Lower leg skin (tissue), 4 donors: ENCODE measurements at places on chromosomes 13 and 19.
A peak's percentile ranks its signal among the peaks of the same experiment; 100 is the strongest.

GRCh38 chr19:29381353-29382203 is 144.2 kb upstream of the VSTM2B start:
- DNase-seq: peak; percentile 60

DNA sequence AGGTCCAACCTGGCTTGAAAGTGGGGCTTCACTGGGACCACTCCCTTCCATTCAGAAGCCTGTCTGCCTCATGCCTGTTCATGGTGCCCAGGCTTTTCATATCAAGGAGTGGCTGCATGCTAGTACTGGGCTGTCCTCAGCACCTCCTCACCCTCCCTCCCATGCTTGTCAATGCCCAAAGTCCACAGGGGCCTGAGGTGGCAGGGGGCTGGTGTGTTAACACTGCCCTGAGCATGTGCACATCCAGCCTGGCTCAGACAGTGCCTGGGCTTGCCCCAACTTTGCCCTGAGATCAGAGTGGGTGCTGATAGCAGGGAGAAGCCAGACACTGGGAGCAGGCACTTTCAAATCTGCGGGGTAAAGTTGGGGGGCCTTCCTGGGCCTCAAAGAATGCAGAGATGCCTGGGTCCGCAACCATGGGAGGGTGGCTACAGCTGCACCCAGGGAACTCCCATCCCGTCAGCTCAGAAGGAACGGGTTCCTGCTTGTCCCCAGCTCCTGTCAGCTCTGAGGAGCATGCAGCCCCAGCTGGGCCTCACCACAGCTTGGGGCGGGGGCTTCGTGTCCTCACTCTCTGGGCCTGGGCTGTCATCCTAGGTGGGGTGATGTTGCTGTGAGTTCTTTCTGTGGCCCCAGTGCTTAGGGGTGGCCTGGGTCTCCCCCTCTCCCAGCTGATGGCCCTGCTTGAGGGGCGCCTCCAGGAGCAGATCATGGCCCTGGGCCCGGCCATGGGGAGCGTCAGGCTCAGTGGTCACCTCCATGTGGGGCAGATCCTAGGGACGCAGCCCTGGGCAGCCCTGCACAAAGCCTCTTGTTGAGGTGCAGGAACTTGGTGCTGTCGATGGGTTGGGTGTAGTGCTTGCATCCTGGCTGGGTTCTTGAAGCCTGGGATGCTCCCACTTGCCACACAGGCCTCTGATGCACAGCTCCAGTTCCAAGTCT is 830.6 kb upstream of the SLITRK5 start:
- DNase-seq: no peak

DNA sequence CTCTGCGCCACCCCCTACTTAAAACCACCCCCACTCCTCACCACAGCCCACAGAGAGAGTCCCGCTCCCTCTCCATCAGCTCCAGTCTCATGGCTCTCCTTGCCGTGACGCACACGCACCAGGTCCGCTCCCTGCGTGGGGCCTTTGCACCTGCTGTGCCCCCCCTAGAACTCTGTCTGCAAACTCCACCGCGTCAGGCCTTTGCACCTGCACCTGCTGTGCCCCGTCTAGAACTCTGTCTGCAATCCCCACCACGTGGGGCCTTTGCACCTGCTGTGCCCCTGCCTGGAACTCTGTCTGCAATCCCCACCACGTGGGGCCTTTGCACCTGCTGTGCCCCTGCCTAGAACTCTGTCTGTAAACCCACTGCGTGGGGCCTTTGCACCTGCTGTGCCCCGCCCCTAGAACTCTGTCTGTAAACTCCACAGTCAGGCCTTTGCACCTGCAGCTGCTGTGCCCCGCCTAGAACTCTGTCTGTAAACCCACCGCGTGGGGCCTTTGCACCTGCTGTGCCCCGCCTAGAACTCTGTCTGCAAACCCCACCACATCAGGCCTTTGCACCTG is 4.2 kb downstream of the SHC2 start:
- DNase-seq: no peak

GRCh38 chr19:42132030-42132628 is at the start of gene POU2F2:
POU2F2 (minus strand) TSS chr19:42132446; CDS start chr19:42132411, 35 bp downstream.
- peak; percentile 87 for DNase-seq

GRCh38 chr13:29758531-29759114 is 91.8 kb downstream of the UBL3 start:
- DNase-seq: no peak

- no peak for DNase-seq
These were observed 10.9 kb downstream of the GNA15 start for GRCh38 chr19:3146677-3147100.

- DNase-seq: no peak
These were observed 91.8 kb upstream of the TSC22D1 start for GRCh38 chr13:44667943-44668342.

DNA sequence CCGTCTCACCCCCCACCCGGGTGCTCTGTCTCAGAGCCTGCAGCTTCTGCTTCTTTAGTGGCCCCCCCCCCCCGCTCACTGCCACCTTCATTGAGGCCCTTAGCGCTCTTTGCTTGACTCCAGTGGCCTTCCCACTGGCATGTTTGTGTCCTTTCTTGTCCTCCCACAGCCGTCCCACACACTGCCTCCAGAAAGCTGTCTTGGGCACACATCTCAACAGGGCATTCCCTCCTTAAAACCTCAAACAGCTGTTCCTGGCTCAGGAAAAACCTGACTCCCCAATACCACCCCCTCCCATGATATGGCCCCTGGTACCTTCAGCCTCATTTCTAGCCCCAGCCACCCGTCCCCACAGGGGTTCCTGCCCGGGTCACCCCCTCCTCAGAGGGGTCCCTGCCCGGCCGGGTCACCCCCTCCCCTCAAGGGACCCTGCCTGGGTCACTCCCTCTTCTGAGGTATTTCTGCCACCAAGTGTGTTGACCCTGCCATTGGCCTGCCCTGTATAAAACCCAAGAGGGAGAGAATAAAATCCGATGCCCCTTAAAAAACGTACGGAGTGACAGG is 8.9 kb downstream of the B3GLCT start:
- no peak for DNase-seq

GRCh38 chr19:5150902-5151741 is 182.2 kb downstream of the KDM4B start:
- DNase-seq: no peak

DNA sequence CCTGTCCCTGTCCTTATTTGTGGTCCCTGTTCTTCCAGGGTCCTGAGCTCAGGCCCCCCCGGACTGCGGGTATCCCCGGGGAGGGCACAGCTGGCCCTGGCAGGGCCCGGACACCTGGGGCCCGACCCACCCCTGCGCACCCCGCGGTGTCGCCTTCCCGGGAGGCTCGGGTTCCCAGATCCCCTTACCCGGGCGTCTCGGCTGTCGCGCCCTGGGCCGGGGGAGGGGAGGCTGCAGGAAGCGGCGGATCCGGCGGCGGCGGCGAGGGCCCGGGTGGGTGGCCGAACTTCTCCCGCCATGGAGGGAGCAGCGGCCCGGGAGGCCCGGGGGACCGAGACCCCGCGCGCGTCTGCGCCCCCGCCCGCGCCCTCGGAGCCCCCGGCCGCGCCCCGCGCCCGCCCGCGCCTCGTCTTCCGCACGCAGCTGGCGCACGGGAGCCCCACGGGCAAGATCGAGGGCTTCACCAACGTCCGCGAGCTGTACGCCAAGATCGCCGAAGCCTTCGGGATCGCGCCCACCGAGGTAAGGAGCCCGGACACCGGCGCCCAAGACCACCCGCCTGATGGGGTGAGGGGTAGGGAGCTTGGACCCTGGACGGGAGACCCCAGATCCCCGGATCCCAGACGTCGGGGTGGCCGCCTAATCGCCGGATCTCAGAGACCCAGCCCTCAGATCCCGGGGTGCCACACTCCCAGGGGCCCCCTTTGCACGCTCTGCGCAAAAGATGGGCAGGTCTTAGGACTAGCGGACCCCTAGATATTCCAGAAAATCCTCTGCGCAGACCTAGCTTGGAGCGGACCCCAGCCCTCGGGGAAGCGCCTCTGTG is at the start of gene GIPC3:
TSS of gene GIPC3 (plus strand) at position 178 of the 826 bp plus-strand sequence. CDS start at position 298, 120 bp downstream.
- no peak for DNase-seq

GRCh38 chr19:36488846-36489117 is 579 bp downstream of the ZNF566 start:
- DNase-seq: no peak

GRCh38 chr19:29695765-29696564 is 19.1 kb downstream of the C19orf12 start:
- DNase-seq: no peak

DNA sequence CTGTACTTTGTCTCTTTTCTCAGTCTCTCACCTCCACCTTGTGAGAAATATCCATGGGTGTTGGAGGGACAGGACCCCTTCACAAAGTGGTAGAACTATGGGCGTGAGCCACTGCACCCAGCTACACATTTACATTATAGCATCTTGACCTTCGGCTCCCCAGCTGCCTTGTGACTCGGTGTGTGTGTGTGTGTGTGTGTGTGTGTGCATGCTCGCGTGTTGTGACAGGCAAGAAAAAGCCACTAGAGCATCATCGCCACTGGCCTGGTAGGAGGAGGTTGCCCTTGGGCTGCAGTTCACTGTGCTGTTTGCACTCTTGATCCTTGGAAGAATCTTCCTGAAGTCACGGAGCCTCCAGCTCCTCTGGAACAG is 13.7 kb upstream of the ZNF888 start:
- DNase-seq: no peak

DNA sequence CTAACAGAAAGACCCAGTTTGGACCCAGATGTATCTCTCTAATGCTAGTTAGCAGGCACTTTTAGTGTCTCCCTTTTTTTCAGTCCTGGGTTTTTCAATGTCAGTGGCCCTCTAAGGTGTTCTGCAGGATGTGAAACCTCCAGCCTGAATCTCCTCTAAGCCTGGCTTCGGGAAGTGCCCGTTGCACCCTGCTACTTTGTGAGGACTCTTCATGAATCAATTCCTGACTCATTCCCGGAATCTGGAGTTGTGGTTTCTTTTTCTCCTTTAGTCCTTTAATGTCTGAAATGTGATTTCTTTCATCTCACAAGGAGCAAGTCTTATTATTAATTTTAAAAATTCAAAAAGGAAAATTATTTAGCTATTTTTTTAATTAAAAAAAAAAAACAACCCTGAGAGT is 116.0 kb downstream of the ZNF536 start:
- DNase-seq: no peak

GRCh38 chr13:28117689-28118377 is 17.5 kb upstream of the FLT3 start:
- DNase-seq: no peak

GRCh38 chr19:43305642-43306041 is 36.3 kb upstream of the PSG9 start:
- no peak for DNase-seq

GRCh38 chr19:30447553-30447870 is 75.3 kb downstream of the ZNF536 start:
- DNase-seq: no peak

- no peak for DNase-seq
These were observed 100.5 kb downstream of the FLT1 start for GRCh38 chr13:28394422-28394821.

DNA sequence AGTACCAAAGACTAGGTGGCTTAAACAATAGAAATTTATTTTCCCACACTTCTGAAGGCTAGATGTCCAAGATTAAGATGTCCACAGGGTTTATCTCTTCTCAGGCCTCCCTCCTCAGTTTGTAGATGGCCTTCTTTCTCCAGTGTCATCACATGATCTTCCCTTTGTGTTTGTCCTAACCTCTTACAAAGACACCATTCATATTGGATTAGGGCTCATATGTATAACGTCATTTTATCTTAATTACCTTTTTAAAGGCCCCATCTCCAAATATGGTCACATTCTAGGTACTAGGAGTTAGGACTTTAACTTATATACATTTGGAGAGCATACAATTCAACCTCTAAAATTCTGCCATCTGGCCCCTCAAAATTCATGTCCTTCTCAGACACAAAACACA is 34.3 kb downstream of the N4BP2L2 start:
- no peak for DNase-seq

GRCh38 chr19:30090476-30090875 is 148.4 kb downstream of the URI1 start:
- no peak for DNase-seq

- no peak for DNase-seq
These were observed 115.7 kb upstream of the STARD13 start for GRCh38 chr13:33401238-33401637.

GRCh38 chr19:29650772-29651387 is 14.4 kb upstream of the PLEKHF1 start:
- peak; percentile 20 for DNase-seq

DNA sequence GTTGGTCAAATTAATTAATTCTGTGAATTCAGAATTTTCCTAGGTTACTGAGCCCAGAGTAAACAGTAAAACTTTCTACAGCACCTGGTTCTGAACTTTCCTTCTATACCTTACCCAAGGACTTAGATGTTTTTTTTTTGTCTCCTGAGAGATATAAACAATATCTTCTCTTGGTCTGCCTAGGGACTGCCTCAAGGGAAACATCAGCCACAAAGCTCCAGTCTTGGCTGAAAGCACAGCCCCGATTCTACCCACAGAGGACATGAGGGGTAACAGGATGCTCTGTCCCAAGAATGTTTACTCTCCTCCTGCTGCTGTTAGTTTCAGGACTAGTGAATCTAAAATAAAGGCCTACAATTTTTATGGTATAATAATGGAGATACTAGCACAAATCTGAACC is 14.3 kb downstream of the CNMD start:
- no peak for DNase-seq

DNA sequence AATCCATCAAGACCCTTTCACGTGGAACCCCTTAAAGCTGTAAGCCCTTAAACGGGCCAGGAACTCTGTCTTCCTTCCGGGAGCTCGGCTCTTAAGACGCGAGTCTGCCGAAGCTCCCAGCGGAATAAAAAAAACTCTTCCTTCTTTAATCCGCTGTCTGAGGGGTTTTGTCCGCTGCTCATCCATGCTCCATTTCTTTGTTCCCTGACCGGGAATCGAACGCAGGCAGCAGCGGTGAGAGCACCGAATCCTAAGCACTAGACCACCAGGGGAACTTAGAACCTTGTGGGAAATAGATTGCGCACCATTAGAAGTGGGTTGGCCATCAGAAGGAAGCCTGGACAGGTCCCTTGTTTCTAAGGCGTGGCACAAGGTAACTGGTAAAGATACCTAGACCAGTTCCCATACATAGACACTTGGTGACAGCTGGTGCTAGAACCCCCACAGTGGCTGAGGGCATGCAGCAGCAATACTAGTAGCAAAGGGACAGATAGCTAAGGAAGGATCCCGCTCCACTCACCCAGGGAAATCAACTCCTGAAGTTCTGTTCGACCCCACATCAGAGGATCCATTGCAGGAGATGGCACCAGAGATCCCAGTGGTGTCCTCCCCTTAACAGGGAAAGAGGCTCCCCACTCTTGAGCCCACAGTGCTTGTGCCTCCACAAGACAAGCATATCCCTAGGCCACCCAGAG is 1.5 kb upstream of the RGCC start:
- DNase-seq: no peak

DNA sequence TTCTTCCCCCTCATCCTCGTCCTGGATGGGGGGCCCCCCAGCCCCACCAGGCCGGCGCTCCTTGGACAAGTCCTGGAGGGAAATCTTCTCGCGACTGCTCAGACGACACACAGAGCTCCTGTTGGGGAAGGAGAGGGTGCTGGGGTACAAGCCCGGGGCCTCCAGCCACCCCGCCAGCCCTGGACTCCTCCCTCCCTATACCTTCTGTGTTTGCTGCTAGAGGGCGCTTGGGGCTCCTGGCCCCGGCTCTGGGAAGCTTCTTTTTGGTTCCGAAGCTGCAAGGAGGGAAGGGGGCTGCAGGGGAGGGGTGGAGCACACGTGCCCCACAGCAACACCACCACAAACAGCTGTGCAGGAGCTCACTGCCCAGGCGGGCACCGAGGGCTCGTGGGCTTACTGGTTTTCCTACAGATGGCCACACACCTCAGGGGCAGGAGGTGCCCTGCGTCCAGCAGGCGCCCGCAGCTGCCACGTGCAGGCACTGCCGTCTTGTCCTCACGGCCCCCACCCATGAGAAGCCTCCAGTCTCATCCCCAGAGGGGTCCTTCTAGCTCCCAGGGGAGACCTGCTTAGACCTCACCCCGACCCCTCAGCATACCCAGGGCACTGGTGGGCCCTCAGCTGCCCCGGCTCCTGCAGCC is 20.5 kb downstream of the EPS8L1 start:
- DNase-seq: no peak
